Renal cortical epithelial cell (primary cell): ENCODE measurements at places on chromosomes 3 and 15.

- peak; percentile 62 for DNase-seq
These were observed 6.7 kb downstream of the NANOGP8 start for GRCh38 chr15:35078221-35078915.

DNA sequence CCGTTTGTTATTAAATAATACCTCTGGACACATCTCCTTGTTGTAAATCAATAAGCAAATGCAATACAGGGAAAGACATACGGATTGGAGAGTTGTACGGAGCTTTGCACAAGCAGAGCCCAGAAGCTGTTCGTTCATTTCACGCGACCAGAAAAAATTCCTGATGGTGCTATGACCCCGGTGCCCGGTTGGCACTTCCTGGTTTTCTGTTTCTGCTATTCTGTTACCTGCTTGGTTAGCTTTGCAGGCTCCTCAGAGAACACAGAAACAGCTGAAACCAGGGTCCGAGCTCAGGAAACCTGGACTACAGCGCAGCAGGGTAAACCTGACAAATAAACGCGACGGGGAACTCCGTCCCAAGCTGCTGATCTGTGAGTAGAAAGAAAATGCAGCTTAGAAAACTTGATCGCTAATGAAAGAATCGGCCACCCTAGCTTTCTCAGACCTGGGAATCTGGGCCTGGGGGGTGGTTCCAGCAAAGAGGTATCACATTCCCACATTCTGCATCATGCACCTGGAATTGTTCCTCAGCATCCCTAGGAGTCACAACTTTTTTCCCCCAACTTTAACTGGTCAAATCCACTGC, 845 bp downstream of the CNTN3 start:
- no peak for DNase-seq

GRCh38 chr15:47862402-47862801, 145.1 kb downstream of the SEMA6D start:
- no peak for DNase-seq

GRCh38 chr3:5499404-5499803, 311.9 kb downstream of the EDEM1 start:
- no peak for DNase-seq

- no peak for DNase-seq
These were observed 35.1 kb downstream of the LYZL4 start for GRCh38 chr3:42375121-42375800.

DNA sequence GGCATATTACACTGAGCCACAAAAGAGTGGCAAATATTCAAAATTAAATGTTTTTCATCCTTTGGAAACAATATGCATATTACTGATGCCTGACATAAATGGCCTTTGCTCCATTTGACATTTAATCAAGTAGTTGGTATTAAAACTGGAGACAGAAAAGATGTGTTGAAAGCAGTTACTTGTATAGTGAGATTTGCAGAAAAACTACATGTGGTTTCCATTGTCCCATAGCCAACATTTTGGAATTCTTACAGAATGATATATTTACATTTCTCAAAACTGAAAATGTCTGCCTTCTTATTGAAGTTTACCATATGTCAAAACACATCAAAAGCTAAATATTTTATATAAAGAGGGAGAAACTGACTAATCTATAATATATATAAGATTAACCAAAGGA, 21.6 kb downstream of the SHOX2 start:
- no peak for DNase-seq
